ENCODE measurements at places on chromosomes 5 and 9.

DNA sequence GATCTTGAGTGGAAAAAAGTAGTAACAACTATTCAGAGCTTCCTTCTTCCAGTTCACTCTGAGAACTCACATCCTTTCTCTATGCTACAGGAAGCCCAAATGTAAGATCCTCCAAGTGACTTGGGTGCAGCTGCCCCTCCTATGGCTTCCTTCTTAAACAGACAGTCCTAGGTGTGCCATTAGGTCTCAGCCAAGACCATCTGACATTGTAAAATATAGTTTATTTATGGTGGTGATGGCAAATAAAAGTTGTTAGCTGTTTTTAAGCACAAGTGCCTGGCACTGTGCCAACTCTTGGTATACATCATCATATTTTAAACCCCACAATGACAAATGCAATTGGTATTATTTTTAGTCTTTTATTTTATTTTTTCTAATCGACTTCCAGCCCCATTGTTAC lies 58.1 kb downstream of the TMEM252 start:
- DNase-seq, result no peak

GRCh38 chr5:98906756-98907355 lies 22.0 kb downstream of the CHD1 start:
- no peak for DNase-seq

- DNase-seq, result no peak
Measured at GRCh38 chr9:111559000-111559610, 34.1 kb downstream of the ZNF483 start.

DNA sequence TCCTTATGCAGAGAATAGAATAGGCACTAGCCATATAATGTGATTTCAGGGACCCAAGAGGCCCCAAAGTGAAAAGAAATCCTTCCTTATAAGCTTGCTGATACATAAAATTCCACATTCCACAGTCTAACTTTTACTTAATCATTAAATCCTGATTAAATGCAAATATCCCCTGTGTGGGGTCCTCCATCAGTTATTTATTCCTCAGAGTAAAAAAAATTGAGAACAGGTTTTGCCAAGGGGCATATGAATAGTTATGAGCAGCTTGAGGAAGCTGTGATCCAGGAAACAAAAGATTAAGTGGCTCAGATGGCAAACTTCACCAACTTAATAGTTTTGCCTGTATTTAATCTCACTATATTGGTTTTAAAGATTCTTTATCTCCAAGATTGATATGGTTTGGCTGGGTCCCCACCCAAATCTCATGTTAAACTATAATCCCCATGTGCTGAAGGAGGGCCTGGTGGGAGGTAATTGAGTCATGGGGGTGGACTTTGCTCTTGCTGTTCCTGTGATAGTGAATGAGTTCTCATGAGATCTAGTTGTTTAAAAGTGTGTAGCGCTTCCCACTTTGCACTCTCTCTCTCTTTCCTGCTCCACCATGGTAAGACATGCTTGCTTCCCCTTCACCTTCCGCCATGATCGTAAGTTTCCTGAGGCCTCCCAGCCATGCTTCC lies 324.9 kb downstream of the NPR3 start:
- DNase-seq, result no peak

GRCh38 chr9:111099199-111100008 lies 61.1 kb upstream of the LPAR1 start:
- no peak for DNase-seq

GRCh38 chr9:37301042-37301853 lies 121.2 kb upstream of the GRHPR start:
- DNase-seq, result no peak

- no peak for DNase-seq
Measured at GRCh38 chr9:4389755-4390154, 89.9 kb upstream of the GLIS3 start.

GRCh38 chr9:4243877-4244812 lies 55.7 kb downstream of the GLIS3 start:
- no peak for DNase-seq

DNA sequence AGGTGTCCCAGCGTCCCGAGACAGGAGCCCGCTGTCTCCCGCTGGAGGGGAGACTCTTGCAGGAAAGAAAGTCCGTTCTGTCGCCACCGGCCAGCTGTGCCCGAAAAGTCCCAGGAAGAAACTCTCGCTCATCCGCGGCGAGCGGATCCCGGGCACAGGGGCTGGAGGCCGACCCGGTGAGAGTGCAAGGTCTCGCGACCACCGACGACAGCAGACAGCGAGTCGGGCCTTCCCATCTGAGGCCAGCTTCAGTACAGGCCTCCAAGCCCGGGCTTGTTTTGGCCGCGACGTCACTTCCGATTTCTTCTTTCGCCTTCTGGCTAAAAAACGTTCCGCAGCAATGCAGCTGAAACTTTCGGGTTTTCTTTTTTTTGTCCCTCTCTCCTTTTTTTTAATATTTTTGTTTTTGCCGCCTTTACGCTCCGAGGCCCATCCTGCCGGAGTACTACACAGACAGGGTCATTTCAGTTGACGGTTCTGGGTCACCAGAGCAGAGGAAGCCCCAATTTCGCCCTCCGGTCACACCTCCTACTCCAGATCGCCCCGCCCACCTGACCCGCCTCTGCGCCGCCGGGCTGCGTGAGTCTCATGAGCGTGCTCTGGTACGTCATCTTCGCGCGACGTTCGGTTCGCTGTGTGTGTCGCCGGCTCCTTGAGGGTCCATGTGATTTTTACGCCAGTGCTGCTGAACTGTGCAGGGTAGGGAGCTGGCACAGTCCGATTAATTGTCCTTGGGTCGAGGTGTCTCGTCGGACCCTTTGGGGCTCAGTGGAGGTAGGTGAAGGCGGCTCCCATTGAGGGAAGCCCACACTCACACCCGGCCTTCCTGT lies at the start of the genes ANKRA2 and UTP15:
Gene ANKRA2, minus strand, starts transcription at position 501 of the 830 bp plus-strand sequence. CDS start 2,758 bp downstream, outside the sequence.
Gene UTP15, plus strand, starts transcription at position 605 of the 830 bp plus-strand sequence. CDS start 1,602 bp downstream, outside the sequence.
- DNase-seq, result peak; percentile 98

GRCh38 chr5:38932854-38933408 lies 87.1 kb downstream of the OSMR start:
- no peak for DNase-seq

GRCh38 chr9:132312873-132313272 lies 41.9 kb downstream of the SETX start:
- DNase-seq, result no peak

DNA sequence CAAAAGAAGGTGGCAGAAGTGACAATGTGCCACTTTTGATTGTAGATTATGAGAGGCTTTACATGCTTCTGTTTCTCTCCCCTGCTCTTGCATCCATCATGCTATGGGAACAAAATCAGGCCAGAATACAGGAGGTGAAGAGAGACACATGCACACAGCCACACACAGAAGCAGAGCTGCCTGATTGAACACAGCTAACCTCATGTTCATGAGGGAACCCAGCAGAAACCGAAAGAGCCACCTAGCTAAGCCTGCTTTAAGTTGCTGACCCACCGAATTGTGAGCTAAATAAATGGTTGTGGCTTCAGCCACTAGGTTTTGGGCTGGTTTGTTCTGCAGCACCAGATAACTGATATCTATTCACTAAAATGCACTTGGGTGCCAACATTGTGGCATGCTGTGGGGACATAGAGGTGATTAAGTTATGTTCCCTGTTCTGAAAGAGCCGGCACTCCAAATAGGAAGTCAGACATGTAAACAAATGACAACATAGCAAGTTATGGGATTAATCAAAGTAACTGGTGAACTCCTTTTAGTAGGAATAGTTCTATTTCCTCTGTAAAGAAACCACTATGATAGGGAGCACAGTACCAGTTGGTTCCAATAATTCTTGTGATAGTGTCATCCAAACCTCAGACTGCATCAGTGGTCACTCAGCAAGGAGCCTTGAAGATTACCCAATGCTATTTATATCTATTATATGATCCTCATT lies 93.6 kb upstream of the TNC start:
- DNase-seq, result no peak

GRCh38 chr5:103450333-103451061 lies 112.1 kb downstream of the NUDT12 start:
- DNase-seq, result no peak

GRCh38 chr5:54484219-54484894 lies 28.9 kb downstream of the HSPB3 start:
- DNase-seq, result no peak

DNA sequence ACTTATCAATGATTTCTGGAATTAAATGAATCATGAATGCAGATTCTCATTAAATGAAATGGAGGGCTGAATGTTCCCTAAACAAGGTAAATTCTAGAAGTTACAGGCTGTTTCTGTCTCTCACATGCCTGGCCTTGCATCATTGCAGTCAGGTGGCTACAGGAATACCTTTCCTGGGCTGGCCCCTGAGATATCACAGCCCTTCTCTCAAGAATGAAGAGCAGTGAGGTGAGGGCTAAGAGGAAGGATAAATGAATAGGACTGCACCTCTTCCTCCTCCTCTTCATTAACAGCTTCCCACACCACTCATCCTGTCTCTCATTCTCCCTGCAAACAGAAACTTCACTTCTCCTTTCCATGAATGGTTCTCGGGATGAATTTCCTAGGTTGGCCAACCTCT lies 22.5 kb downstream of the ARHGEF28 start:
- DNase-seq, result no peak

DNA sequence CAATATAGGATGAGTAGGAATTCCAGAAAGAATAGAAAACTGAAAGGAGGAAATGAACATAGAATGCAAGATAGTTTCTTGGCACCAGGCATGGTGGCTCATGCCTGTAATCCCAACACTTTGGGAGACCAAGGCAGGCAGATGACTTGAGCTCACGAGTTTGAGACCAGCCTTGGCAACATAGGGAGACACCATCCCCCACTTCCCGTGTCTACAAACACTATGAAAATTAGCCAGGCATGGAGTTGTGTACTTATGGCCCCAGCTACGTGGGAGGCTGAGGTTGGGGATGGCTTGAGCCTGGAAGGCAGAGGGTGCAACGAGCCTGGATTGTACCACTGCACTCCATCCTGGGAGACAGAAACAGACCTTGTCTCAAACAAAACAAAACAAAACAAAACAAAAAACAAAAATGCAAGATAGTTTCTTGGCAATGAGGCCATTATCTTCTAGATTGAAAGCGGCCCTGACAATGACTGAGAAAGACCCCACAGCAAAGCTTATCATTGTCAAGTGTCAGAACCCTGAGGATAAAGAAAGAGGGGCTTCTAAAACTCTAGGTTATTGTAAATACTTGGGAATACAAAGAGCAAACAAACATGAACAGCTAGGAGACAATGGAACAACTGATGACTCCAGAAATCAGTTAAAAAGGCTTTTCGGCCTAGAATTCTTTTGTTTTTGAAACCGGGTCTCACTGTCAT lies 9.2 kb downstream of the SQSTM1 start:
- no peak for DNase-seq

DNA sequence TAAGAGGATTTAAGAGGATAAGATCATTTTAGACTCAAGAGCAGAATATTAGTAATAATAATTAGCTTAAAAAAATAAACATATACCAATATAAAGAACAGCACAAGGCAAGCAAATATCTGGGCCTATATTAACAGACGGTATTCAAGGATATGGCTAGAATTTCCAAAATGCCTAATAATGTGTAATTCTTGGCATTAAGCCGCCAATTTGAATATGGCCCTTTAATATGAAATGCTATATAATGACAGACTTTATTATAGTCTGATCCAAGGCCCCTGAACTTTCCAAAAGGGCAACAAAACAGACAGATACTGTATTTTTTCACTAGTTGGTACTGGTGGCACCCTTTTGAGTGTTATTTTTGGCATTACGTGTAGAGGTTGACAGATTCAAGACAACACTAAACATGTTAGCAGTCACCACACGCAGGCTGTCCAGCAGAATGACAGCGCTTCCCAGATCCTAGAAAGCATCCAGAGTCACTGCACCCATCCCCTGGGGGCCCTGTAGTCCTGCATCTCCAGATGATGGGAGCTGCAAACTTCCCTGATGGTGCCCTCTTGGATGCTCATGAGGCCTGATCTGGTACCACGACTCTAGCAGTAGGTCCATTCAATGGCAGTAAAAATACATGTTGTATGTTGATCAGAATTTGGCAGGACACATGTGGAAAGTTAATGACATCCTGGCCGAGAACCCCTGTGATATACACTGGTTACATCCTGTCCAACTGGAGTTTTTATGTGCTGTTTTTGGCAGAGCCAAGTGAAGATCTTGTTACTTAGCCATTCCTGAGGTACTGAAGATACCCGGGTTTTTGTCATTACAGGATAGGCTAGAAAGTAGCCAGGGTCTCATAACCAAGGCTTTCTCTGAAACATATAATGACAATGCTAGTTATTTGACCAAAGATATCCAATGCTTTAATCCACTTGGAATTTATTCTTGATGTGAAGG lies 1.7 kb upstream of the ABL1 start:
- no peak for DNase-seq

GRCh38 chr5:87541033-87541432 lies 128.3 kb upstream of the CCNH start:
- DNase-seq, result no peak

- no peak for DNase-seq
Measured at GRCh38 chr5:166324372-166324771, 1967.1 kb upstream of the WWC1 start.

DNA sequence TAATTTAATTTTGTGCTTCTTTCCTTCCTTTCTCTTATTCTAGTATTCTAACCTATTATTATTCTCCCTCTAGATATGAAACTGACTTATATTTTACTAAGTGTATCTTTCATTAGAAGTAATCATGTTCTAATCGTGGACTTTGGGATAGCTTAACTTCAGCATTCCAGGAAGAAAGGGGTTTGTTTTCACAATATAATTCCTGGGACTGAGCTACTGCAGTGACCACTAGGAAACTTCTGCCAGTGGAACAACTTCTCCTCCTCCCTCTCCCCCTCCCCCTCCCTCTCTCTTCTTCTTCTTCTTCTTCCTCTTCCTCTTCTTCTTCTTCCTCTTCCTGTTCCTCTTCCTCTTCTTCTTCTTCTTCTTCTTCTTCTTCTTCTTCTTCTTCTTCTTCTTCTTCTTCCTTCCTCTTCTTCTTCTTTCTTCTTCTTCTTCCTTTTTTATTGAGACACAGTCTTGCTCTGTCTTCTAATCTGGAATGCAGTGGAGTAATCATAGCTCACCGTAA lies 127.9 kb downstream of the NNT start:
- no peak for DNase-seq

GRCh38 chr9:138083873-138084272 lies 206.3 kb downstream of the CACNA1B start:
- no peak for DNase-seq

- DNase-seq, result no peak
Measured at GRCh38 chr5:61595426-61595825, 263.4 kb downstream of the ZSWIM6 start.

DNA sequence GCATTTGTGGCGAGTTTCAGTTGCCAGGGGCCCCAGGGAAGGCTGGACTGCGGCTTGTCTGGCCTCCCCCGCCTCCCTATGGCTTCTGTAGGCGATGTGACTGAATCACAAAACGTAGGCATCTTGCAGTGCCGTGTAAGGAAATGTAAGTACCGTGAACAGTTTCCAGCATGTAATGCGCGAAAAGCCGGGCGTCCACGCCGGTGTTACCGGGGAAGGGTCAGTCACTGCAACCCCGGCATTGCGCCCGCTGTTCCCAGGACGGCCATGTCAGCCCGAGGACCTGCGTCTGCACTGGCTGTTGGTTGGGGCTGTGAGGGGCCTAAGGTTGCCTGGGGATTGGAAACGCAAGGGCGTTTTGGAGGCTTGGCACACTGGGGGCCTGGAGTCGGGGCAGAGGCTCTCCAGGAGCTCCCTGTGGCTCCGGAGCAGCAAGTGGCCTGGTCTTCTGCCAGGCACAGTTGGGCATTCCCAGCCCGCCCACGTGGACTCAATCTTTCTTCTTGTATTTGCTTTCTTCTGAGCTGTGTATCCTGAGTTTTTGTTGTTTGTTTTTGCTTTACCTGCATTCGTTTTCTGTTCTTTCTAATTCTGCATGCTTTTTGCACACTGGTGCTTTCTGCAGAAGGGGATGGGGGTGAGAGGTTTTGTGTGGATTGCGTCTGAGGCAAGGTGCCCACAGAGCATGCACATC lies 36.9 kb upstream of the PLEKHG4B start:
- no peak for DNase-seq

Data from activated T-cell treated with anti-CD3 and anti-CD28 coated beads for 24 hours (primary cell).